ENCODE measurements at places on chromosomes 11 and 22.

GRCh38 chr22:48923996-48924395, 903.7 kb downstream of the BRD1 start:
- DNase-seq, result no peak

- no peak for DNase-seq
These were observed 13.5 kb upstream of the UVRAG start for GRCh38 chr11:75801362-75802020.

- DNase-seq, result peak; percentile 7
These were observed 543 bp upstream of the AP2A2 start for GRCh38 chr11:925158-925495.

DNA sequence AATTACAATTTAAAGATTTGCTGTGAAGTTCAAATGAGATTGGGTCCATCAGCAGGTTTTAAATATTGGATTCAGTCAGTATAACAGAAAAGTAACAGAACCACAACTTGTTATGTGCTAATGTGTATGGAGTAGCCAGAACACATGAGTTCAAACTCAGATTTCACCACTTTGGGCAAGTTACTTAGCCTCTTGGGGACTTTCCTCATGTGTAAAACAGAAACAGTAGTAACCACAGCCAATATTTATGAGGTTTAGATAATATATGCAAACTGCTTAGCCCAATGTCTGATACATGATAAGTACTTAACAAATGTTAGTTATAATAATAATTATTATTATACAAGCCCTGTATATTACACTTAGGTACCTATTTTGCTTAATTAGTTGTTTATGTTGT, 21.8 kb upstream of the SLC5A12 start:
- no peak for DNase-seq

GRCh38 chr11:57776031-57776521, 14.5 kb downstream of the CTNND1 start:
- DNase-seq, result no peak

DNA sequence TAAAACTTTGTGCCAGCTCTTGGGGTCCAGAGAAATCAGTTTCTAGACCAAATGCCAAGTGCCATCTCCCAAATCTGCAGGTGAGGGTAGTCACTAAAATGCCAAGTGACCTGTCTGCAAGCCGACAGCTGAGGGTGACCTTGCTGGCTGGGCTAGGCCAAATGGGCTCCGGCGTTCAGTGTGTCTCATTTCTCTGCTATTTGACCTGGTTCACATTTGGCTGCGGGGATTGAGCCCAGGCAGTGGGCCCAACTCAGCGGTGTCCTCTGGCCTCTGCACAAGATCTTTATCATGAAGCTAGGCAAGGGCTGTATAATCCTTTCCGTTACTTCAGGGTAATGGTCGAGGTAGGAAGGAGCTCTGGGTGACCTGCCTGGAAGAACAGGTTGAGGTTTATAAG, 87.5 kb downstream of the SNX19 start:
- DNase-seq, result no peak

- no peak for DNase-seq
These were observed 86.6 kb upstream of the GRIK4 start for GRCh38 chr11:120424970-120425332.

DNA sequence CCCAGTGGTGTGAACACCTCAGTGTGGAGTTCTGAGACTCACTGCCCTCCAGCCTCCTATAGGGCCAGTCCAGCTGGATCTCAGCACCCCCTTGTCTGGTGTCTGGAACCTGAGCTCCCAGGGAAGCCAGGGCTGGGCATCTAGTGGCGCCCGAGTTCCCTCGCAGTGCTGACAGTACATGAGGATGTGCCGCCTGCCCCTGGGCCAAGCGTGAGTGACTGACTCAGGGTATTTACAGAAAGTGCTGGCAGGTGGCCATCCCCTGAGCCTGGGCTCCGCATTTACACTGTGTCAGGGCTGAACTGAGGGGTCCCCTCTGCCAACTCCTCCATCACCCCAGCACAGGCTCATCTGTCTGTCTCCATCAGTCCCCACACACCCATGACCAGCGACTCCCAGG, 185.3 kb downstream of the BRD1 start:
- no peak for DNase-seq

DNA sequence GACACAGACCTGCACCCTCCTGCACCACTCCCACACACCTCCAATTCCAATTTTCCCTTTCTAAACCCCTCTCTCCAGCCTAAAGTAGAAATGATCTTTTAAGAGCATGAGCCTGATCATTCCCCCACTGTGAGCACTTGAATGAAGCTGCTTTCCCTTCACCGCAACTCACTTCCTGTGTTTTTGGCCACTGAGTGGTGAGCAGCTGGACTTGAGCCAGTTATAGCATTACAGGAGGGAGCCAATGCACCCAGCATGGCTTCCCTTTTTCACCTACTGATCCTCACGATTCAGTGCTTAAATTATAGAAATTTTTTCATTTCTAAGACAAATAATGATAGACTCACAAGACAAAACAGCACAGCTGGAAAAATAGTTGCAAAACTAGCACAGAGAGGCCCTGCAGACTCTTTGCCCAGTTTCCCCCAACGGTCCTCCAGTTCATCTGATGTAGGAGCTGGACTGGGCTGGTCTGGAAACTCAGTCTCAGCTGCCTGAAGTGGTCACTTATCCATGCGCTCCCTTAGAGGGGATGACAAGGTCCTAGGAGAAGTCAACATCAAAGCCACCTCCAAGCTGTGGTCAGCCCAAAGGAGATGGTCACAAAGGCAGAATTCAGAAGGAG, 9.7 kb upstream of the APOL4 start:
- no peak for DNase-seq

GRCh38 chr22:47055921-47056320, 293.5 kb downstream of the TBC1D22A start:
- no peak for DNase-seq

DNA sequence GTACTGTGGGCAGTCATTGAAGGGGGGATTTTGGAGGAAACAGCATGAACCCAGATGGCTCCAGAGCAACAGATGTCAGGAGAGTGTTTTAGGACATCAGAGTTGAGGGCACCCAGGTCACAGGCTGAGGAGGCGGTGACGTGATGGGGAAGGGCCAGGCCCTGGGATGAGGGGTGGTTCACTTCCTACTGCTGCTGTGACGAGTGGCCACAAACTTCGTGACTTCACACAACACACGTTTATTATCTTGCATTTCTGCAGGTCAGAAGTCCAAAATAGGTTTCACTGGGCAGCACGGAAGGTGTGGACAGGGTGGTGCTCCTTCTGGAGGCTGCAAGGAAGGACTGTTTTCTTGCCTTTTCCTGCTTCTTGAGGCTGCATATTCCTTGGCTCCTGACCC, 77.7 kb upstream of the RAB1B start:
- DNase-seq, result no peak

- no peak for DNase-seq
These were observed 134.6 kb upstream of the TEAD1 start for GRCh38 chr11:12539572-12539971.
